Stimulated activated CD8-positive, alpha-beta memory T cell treated with anti-CD3 and anti-CD28 coated beads, Interleukin-7, amount 100 ng/mL, for 1 hour (primary cell): ENCODE measurements at places on chromosomes 5 and 9.
A peak's percentile ranks its signal among the peaks of the same experiment; 100 is the strongest.

DNA sequence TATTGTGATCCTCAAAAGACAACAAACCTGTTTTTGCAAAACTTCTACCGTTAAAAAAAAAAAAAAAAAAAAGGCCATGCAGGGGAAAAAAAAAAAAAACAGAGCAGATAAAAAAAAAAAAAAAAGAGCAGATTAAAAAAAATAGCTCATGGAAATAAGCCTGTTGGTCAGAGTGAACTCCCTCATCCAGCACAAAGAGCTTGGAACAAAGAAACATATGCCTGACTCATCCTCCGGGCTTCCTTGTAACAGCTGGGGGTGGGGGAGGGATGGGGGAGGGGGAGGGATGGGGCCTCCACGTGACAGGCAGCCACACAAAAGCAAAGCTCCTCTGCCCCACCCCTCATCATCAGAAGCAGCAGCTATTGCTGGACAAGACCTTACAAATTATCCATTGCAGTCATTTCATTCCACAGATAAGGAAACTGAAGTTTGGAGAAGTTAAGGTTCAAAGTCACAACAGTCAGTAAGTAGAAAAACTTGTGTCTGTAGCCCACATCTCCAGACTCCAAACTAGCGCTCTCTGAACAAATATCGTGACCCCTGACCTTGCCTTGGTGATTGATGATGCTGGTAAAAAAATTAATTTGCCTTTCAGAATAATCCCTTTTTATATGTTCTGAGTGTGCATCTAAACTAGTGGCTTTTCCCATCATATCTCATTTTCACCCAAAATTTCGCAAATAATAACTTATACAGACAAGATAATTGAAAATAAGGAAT lies 38.9 kb downstream of the SLC35D2 start:
- DNase-seq: no peak

DNA sequence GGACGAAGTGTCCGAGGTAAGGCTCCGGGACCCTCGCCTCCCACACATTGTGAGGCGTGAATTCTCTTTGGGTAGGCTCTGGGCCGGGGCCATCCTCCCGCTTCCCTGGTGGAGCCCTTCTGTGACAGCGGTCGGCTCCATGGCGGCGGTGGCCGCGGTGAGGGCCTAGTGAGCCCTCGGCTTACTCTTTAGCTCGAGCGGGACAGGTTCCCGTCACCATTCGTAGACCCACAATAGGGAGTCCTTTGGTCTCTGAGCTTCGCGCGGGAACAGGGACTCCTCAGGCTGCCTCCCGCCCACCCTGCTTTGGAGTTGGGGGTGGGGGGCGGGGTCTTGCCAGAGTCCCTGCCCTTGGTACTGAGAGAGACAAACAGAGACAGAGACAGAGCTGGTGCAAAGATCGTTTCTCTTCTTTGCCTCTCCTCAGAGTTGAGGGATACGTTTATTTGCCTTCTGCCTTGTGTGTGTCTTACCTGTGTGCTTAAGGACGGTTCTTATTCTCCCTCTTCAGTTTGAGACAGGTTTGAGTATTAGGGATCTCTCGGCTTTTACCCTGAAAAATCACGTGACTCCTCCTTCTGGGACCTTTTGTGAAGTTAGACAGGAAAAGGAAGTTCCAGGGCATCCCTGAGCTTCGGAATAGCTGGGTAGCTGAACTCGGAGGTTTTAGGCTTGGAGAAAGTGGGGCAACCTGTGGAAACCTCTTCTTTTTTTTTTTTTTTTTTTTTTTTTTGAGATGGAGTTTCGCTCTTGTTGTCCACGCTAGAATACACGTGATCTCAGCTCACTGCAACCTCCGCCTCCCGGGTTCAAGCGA lies 833 bp downstream of the ANKHD1 start:
- peak; percentile 19 for DNase-seq

GRCh38 chr9:105059252-105059651 lies 131.3 kb upstream of the ABCA1 start:
- DNase-seq: no peak

DNA sequence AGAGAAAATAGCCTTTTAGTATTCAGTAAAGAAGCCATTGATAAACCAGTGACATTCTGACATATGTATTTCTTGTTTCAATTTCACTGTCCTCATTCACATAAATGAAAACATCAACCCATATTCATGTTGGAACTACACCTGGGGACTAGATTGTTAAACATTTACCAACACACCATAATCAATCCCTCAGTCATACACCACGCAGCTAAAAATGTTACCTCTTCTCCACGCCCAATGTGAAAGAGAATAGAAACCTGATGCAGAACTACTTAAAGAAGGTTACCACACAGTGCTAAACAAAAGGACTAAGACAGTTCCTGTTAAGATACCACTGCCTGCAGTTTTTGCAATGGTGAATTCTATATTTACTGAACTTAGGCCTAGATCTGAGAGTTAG lies 518.9 kb downstream of the PRELID2 start:
- no peak for DNase-seq

DNA sequence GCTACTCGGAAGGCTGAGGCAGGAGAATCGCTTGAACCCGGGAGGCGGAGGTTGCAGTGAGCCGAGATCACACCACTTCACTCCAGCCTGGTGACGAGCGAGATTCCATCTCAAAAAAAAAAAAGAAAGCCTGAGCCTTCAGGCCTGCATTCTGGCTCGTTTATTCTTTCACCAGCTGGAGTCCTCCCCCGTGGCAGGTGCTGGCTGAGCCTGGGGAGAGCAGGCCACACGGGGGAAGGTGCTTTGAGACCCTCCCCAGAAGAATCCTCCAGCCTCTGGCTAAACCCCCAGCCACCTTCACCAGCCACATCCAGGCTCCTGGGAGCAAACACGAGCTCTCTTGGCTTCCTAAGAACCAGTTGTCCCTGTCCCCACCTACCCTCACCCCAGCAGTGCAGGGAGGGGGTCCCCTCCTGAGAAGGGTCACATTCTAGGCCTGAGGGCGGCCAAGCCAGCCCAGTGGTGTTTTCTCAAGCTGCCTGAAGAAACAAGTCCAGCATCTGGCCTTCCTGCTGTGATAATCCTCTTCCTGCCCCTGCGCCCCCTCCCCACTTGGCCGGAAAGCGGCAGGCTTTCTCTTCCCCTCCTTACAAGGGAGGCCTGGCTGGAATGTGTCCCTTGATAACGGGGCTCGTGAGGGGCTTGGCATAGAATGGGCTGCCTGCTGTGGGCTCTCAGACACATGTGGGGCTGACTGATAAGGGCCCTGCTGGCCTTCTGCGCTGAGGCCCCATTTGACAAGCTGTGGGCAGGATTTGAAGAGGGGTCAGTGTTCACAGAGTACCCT lies 41.5 kb downstream of the PLPP7 start:
- no peak for DNase-seq

DNA sequence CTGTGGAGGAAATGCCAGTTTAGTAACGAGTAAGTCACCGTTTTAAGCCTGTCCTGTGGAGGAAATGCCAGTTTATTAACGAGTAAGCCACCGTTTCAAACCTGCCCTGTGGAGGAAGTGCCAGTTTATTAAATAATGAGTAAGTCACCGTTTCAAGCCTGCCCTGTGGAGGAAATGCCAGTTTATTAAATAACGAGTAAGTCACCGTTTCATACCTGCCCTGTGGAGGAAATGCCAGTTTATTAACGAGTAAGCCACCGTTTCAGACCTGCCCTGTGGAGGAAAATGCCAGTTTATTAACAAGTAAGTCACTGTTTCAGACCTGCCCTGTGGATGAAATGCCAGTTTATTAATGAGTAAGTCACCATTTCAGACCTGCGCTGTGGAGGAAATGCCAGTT lies 18.9 kb upstream of the PDCD6 start:
- DNase-seq: no peak

DNA sequence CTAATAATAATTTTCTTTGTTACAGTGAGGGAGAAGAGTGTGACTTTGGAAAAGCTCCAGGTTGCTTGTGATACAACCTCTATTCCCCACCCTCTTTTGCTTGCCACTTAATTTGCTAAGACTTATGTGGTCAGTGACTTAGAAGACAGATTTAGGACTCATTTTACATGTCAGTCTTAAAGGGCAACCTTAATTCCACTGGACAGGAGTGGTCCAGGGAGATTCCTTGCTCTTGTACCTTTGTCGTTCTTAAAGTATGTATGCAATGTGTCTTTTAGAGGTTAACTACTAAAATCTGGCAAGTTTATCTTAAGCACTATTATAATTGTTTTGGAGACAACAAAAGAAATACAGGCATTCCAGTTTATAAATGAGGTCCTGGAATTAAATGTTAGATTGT lies 20.0 kb downstream of the SLC30A5 start:
- no peak for DNase-seq

- DNase-seq: no peak
These were observed 1.2 kb upstream of the SLC1A3 start for GRCh38 chr5:36605241-36605640.

DNA sequence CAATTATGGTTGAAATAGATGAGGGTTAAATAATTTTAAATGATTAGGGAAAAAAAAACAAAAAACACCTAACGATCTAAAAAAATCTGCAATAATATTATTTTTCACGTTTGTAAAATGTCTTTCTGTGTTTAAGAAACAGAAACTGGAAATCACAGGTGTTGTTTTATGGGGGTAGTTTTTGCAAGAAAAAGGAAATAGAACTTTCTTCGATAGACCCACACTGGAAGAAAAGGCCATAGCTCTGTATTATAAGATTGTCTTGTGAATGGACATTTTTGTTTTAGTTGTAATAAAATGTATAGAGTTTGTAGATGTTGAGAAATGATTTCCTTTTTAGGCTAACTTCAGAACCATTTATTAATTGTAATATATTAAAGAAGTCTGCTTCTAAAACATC lies 5.5 kb downstream of the CSNK1G3 start:
- DNase-seq: no peak

DNA sequence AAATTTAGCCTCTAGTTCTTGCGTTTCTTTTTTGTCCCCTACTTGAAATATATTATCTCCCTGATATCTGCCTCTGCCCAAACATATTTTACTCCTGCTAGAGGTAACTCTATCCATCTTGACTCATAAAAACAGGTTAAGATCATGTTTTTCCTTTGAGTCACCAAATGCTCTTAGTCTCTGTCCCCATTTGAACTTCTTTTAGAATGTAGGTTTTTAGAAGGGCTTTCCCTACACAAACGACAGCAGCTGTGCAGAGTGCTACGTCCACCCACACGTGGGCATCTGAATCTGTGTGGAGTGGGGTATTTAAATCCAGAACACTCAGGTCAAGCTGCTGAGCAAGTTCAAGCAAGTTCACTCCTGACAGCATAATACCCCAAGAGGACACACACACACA lies 2.2 kb downstream of the HSD17B3 start:
- no peak for DNase-seq

- no peak for DNase-seq
These were observed 58.1 kb downstream of the HSPA4 start for GRCh38 chr5:133109655-133110483.

GRCh38 chr9:859251-859650 lies 17.8 kb downstream of the DMRT1 start:
- no peak for DNase-seq

GRCh38 chr5:145495741-145496140 lies 339.4 kb downstream of the PRELID2 start:
- no peak for DNase-seq

- DNase-seq: no peak
These were observed 15.9 kb downstream of the CMBL start for GRCh38 chr5:10291692-10292339.

GRCh38 chr9:102845827-102846371 lies 149.2 kb upstream of the CYLC2 start:
- no peak for DNase-seq

GRCh38 chr9:21317956-21318923 lies 13.1 kb upstream of the IFNA5 start:
- no peak for DNase-seq

- peak; percentile 67 for DNase-seq
These were observed 830 bp downstream of the TRAF1 start for GRCh38 chr9:120925535-120926396.

DNA sequence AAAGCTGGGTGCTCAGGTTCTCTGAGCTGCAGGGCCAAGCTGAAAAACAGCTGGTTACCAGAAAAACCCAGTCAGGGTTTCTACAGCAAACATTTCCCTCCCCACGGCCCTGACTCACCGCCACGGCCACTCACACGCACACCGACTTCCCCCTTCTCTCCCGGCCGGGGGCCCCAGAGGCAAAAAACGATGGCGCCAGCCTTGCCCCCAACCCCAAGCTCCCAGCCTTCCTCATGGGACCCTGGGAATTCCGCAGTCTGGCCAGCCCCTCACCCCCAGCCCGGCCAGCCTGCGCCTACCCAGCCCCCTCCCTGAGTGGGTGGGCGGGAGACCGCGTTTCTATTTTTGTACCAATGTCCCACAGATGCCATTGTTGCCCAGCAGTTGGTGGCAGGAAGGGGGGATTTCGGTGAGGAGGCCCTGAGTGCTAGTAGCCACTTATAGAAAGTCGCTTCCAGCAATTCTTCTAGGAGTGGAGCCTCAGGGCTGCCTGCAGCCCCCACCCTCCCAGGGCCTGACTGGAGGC lies 18.4 kb downstream of the ENG start:
- no peak for DNase-seq

- no peak for DNase-seq
These were observed 318.6 kb downstream of the CDH9 start for GRCh38 chr5:26719803-26720202.
